ENCODE measurements at places on chromosomes 7 and 10.

DNA sequence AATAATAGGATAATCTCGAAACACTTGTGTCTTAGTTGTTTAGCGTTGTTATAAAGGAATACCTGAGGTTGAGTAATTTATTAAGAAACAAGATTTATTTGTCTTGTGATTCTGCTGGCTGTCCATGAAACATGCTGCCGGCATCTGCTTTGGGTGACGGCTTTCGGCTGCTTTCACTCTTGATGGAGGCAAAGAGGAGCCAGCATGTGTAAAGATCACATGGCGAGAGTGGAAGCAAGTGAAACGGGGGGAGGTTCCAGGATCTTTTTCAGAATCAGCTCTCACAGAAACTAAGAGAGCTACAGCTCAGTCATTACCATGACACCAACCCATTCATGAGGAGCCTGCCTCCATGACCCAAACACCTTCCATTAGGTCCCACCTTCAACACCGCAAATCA is 402.8 kb downstream of the CDC14C start:
- no peak for DNase-seq

DNA sequence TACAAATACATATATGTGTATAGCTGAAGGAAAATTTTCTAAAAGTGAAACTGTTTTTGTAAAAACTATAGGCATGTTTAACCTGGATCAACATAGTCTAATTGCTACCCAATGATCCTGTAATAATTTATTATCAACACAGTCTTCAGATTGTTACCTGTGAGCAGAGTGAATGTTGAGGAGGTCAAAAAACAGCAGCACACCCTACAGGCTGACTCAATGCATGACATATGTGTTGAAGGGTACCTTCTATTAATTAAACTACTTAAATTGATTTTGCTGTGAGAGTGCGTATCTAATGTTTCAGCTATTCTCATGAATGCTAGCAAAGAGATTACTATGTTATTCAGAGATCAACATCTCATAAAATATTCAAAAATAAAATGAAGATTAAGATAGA is 411.4 kb downstream of the TNS3 start:
- no peak for DNase-seq

DNA sequence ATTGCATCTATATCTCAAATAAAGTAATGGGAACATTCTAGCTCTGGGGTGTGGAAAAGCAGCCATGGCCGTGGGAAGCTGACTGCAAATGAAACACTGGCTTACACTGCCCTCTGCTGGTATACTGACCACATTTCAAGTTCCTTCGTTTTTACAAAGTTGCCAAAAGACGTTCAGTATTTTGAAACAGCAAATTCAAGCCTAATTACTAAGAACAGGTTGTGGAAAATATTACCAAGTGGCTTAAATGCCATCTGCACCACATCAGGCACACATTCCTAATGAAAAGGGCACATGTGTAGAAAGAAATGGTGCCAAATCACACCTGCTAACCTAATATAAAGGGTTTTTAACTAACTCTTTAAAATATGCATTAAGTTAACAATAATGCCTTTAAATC is 83.9 kb downstream of the JAZF1 start:
- DNase-seq = no peak

- DNase-seq = peak; percentile 2
Measured at GRCh38 chr10:1545524-1545923, 191.8 kb downstream of the ADARB2 start.

DNA sequence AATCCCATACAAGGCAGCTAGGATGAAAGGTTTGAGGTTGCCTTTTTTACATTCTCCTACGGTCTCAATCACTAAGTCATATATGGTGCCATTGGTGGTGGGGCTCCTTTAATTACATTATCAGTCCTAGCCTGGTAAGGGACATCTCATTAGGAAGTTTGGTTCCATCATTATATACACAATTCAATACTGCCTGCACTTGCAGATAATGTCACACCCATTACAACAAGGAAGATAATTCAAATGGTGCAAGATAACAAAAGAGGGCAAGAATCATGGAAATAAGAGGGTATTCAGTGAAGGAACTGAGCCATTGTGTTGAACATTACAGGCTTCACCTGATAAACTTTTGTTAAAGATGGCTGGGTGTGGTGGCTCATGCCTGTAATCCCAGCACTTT is 1.7 kb upstream of the TMEM248 start:
- DNase-seq = no peak

GRCh38 chr10:102713539-102713813 is 721 bp downstream of the ARL3 start:
- DNase-seq = no peak

DNA sequence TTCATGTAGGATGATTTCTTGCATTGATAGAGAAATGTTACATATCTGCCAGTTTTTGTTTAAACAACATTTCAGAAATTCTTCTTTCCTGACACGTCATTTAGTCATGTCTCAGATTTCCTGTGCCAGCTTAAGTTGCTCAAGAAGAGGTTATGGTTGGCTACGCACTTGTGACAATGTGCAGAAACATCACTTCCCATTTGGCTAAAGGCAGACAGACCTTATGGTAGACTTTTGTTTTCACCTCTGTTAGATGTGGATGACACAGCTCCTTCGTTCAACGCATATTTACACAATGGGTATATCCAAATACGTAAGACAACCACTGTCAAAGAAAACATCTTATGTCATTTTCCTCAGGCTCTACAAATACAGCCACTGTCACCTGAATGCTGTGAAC is 125.8 kb downstream of the DOCK4 start:
- DNase-seq = no peak

DNA sequence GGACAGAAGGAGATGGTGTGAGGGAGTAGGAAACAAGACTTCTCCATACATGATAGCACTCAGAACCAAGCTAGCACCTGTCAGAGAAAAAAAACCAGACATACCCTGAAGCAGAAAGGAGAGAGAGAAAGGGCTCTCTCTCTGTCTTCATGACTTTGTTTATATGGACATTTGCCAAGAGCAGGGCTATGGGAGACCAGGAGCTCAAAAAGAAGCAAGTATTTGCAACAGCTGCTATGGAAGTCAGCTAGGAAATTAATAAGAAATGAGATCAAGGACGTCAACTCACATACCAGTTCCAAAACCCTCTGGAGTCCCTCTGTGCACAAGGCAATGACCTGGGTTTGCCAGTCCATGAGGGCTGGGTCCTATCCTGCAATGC is 111.6 kb downstream of the SGMS1 start:
- no peak for DNase-seq

DNA sequence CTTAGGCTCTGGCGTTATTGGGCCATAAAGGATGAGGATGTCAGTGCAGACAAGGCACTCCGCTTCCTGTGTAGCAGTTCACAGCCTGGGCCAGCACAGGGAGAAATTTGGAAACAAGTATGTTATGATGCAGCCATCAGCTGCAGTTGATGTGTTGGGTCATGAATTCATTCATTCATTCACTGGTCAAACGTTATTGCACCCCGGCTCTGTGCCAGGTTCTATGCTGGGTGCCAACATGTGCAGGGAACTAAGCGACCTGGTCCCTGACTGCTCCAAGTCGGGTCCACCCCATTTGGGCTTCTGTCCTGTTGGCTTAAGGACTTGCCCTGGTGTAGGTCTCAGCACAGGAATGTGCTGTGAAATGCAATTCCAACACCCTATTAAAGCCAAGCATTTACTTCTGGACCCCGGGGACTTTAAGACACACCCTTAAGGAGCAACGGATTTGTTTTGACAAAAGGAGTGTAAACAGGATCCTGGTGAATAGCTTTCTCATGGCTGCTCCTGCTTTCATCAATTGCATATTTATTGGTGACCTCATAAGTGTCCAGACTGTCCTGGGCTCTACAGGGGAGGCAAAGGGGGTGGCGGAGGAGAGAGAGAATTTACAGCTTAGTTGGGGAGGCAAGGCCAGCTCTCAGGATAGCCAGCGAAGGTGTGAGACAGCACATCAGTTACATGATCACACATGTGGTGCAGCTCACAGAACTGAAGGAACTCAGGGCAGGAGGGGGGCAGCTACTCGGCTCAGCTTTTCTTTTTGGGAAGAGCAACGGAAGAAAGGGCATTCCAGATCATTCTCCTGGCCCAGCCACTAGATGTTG is 158.6 kb downstream of the GRK5 start:
- DNase-seq = no peak

DNA sequence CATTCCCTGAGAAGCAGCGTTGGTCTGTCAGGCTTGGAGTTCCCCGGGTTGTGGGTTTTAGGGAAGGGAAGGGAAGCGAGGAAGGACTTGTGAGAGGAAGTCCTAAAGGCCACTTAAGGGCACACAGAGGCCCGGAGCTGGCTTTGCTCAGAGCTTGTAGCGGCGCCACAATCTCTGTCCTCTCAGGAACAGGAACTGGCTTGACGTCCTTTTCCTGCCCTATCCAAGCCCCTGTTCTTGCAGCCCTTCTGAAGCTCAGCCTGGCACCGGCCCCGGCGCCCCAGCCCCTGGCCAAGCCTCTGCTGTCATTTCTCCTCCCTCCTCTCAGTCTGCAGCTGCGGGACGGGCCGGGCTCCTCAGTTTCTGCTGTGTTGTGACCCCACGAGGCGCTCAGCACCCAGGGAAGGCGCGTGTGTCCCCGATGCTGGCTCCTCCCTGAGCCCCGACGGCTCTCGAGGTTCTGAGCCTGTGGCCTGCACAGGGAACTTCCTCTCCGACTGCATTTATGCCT is at the start of gene GIMAP8:
Gene GIMAP8 (plus strand): TSS at position 140 of the 511 bp plus-strand sequence. CDS start 16,069 bp downstream, outside the sequence.
- DNase-seq = no peak

DNA sequence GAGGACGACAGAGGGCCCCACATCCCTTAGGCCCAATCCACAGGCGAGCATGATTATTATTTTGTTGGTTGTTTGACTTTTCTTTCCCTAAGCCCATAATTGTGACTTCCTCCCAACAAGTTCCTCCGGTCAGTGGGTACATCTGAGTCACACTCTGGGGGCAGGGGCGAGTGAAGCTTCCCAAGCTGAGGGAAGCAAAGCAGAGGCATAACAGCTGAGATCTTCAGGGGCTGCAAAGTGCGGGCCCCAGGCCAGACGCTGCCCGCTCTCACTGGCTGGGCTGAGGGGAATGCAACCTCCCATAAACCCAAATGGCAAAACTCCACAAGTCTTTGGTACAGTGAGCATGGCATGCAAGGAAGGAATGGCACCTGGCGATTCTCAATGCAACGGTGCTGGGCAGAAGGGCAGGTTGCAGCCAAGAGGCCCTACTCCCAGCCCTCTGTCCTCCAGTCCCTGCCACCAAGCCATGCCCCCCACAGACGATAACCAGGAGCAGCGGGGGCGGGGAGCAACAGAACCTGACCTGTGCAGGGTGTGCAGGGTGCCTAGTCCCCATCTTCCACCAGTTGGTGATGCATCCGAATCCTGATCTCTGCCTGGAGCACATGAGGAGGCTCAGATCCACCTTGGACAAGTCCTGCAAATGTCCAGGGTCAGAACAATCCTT is 25.3 kb downstream of the TNS3 start:
- no peak for DNase-seq

- DNase-seq = no peak
Measured at GRCh38 chr7:40793132-40793531, 658.3 kb downstream of the SUGCT start.

GRCh38 chr7:151779255-151779654 is 97.7 kb downstream of the PRKAG2 start:
- no peak for DNase-seq

DNA sequence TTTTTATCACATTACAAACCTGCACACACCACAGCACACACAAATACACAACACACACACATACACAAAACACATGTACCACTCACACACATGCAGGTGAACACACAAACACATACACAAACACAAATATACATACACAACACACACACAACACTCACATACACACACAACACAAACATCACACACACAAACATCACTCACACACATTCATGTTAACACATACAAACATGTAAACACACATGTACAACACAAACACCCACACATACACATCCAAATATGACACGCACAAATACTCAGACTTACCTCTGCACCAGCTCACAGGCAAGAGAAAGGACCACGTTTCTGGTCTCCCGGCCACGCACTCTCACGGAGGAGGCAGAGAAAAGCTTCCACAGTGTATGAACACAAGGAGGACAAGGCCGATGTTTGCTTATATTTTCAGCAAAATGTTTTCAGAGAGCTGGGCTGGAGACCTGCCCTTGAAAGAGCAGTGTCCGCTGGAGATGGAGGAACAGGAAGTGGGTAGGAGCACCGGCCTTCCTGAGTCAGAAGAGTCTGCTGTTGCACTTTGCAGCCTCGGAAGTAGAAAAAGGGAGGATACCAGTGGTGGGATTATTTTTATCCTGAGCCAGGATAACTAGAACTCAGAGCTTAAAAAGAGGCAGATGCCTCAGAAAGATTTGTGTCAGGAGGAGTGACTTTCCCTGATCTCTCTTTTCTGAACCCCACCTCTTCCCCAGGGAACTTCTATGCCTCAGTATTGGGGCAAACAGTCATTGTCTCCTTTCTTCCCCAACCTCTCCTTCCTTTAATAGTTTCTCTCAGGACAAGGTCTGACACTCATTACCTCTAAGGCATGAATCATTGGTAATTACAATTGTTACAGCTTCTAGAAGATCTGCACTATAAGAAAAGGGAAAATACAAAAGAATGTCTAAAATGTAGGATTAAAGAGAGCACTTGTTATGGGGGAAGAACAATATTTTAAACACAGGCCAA is at the start of gene GIMAP6:
Gene GIMAP6 (minus strand): TSS at position 520 of the 999 bp plus-strand sequence. CDS start 2,243 bp downstream, outside the sequence.
- DNase-seq = no peak

DNA sequence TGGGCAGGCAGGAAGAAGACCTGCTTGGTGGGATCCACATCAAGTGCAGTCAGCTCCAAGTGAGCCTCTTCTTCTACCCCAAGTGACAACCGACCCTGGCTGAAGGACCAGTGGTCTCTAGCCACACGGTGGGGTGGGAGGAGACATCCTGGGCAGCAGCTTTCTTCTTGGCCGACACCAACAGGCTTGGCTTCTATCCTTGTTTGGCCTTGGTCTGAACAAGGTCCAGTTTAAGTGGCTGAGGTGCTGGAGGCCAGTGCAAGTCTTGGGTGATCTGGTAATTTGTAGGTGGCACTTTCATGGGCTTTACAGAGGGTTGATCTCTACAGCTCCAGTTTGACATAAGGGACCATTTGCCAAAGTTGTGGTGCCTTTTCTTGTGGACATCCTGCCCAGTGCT is 63.6 kb upstream of the PDCD4 start:
- no peak for DNase-seq

- DNase-seq = no peak
Measured at GRCh38 chr10:131350660-131351059, 39.1 kb upstream of the TCERG1L start.

GRCh38 chr10:103147645-103148044 is 45.4 kb downstream of the NT5C2 start:
- no peak for DNase-seq

DNA sequence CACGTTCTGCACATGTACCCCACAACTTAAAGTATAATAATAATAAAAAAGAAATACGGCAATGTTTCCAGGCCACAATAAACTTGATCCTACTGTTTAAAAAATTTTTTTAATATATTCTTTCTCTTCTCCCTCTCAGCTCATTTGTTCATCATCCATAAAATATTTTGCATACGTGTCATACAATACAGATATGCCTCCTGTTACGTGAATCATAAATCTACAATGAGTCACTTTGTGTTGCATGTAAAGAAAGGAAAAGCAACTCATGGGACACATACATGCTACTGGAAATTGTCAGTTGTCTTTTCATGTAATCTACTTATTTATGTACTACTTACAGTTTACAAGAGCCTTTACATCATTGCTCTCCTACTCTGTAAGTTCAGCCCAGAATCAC is 1.1 kb upstream of the TECTB start:
- no peak for DNase-seq

GRCh38 chr7:106659963-106660861 is 746 bp downstream of the CCDC71L start:
- DNase-seq = peak; percentile 96

All from islet precursor cell (in vitro differentiated cells).